Germinal center (tissue), 1 donor: ENCODE measurements at places on chromosomes 2 and 18.

DNA sequence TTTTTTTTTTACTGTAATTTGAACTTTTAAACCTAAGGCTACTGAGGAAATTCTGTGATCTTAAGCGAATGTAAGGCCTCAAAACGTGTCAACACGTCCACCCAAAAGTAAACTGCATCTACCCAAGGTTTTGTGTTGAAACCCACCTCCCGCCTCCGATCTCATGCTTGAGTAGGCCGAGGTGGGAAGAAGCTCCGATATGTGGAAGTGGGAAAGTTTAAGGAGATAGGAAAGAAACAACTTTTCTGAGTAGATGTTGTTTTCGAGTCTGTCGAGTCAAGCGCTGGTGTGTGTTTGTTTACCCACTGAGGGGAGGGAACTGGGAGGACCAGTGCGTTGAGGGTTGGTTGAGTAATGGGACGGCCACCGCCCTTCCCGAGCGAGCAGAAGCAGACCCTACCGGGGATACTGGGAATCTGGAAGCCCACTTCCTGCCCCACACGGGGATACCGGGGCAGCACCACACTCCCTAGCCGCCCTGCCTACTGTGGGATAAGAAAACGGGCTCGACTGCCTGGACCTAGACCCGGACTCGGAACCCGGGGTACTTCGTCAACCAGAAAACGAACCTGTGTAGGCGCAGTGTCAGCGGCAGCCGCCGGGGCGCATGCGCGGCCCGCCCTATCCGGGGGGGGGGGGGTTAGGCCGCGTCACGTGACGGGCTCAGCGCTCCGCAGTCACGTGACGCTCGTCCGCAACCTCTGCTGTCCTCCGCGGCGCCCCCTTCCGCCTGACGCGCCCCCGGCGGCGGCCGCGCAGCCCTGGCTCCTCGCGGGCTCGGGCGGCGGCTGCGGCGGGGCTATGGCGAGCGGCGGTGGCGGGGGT, at the start of gene RETREG2:
TSS of gene RETREG2 (plus strand) at position 724 of the 825 bp plus-strand sequence. CDS start at position 802, 78 bp downstream.
- DNase-seq, result peak; percentile 97

DNA sequence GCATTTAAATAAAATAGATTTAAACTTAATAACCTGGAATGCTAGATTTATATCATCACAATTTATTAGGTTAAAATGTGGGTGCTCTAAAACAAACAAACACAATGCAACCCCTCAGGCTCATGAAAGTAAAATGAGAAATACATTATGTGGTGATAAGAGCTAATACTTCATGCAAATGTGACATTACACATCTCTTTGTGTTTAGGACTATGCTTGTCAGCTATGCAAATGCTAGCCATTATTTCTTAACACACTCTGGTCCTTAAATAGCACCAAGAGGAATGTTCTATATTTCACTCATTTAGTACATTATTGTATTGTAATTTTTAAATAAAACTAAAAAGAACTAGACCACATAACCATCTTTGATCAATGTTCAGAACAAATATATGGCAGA, 627.6 kb downstream of the DPP10 start:
- DNase-seq, result no peak

DNA sequence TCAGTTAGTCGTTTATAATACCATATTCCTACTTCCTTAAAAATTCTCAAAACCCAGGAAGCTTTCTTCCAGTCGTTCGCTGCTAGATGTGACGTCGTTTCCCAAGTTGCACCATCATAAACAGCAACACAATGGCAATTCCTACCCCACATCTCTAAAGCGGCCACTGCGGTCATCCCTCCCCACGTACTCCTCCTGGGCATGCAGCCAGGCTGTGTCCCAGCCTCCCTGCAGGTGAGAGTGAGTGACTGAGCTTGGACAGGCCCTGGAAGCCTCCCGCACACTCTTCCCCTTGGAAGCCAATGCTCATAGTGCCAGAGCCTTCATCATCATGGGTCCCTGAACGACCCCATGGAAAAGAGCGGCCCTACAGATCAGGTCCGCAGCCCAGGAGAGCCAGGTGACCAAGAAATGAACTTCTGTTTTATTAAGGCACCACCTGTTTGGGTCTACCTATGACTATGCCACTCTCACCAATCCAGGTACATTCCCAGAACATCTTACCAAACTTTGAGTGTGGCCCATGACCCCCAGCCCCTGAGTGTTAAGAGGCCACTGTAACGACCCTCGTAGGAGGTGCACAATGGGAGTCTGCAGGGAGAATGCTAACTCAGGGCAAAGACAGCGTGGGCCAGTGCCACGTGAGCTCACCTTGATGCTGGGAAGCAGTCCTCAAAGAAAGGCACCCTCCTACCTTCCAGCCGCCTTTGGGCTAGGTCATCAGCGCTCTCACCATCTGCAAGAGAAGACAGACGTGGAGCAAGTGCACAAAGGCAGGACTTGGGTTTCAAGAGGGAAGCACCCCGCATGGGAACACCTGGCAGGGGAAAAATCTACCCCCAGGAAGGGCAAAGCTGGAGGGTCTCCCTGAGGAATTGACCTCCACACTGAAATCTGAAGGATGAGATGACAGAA, 74.7 kb upstream of the RAB6C start:
- DNase-seq, result no peak

DNA sequence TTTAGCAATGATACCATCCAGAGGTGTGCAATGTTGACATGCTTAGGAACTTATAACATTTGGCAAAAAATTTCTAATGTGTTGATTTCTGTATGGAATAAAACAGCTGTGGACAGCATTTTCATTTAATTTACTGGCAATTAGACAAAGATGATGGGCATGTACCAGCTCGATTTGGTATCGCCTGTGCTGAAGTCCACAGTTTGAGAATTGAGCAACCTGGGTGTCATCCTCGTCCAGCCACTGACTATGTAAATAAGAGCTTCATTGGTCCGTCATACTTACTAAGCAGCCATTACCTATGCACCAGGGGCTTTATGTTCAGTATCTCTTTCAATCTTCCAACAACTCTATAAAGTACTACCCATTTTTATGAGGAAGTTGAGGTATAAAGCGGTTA, 24.6 kb upstream of the ACAA2 start:
- no peak for DNase-seq

GRCh38 chr2:232325324-232326273, 53.0 kb upstream of the ALPP start:
- DNase-seq, result no peak

GRCh38 chr18:11925800-11926481, 17.8 kb upstream of the MPPE1 start:
- no peak for DNase-seq

DNA sequence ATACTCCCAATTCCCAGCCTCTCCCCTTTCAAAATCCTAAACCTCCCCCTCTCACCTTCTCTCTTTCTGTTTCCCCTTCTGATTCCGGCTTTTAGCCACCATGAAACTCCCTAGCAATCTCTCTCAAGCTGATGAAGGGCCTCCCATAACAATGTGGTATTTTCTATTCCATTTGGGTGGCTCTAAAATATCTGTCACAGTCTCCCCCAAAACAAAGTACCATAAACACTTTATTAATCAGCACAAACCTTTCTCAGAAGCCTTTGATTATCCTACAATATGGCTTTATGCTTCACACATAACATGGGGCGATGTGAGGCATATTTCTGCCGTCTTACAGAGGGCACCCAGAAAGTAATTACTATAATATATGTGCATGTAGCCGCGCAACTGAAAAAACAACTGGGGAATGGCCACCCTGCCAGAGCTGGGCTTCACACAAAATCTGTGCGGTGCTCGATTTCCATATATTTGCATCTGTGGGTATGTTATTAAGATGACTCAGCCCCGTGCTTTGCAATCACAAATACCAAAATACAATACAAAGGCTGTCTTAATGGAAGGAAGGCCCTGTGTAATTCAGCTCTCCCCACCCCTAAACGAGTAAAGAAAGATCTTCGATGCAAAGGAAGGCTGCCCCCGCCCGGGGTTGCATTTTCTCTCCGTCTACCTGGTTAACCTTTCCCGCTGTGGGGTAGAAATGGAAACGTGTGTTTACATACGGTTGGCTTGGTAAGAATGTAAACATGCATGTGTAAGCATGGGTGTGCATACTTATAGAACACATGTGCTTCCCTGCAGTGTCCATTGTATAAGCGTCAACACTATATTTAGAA, 81.4 kb downstream of the CELF4 start:
- DNase-seq, result no peak

- no peak for DNase-seq
Measured at GRCh38 chr2:95574506-95574905, 17.3 kb upstream of the TRIM43 start.

DNA sequence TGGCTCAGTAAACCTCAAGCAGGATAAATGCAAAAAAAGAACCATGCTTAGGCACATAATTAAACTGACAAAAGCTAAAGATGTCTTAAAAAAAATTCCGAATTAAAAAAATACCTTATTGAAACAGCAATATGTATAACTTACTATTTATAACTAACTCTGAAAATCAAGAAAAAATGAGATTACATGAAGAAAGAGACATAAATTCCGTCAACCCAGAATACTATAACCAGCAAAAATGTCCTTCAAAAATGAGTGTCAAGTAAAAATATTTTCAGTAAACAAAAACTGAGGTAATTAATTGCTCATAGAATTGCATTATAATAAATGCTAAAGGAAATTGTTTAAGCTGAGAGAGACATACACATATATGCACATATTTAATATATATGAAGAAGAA, 474.5 kb upstream of the SYT4 start:
- DNase-seq, result no peak

- DNase-seq, result no peak
Measured at GRCh38 chr2:222547083-222547482, 108.8 kb downstream of the FARSB start.

DNA sequence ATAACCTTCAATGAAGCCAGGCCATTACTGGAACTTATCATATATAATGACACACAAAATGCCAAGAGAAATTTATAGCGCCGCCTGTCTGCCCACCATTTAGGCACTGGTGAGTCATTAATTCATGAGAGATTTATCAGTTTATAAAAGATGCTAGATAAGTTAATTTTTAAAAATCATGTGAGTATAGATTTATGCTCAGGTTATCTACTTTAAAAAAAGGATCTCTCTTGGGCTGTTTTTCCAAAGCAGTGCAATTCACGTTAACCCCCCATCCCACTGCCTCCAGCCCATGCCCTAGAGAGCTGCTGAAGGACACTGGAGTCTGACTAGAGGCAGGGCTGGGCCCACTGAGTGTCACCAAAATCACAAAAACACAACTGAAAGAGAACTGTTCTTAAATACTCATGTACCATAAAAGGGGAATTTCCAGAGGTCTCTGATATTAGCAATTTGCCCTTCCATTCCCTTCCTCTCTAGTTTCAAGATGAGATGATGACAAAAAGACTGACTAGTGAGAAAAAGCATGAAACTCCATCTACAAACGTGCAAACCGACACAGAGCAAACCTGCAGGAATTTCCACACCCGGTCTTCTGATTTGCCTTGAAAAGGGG, 160.8 kb downstream of the BCL2 start:
- DNase-seq, result no peak

- DNase-seq, result no peak
Measured at GRCh38 chr2:189350540-189351209, 90.6 kb upstream of the WDR75 start.

- DNase-seq, result no peak
Measured at GRCh38 chr2:88857274-88857741, 165.8 kb downstream of the RPIA start.

GRCh38 chr18:51229328-51229727, 31.8 kb upstream of the MEX3C start:
- no peak for DNase-seq

GRCh38 chr2:89848763-89849368, 1157.4 kb downstream of the RPIA start:
- DNase-seq, result peak; percentile 1

GRCh38 chr18:41703744-41704530, 251.1 kb upstream of the PIK3C3 start:
- DNase-seq, result no peak

- no peak for DNase-seq
Measured at GRCh38 chr2:38765551-38765950, 12.5 kb upstream of the GEMIN6 start.

DNA sequence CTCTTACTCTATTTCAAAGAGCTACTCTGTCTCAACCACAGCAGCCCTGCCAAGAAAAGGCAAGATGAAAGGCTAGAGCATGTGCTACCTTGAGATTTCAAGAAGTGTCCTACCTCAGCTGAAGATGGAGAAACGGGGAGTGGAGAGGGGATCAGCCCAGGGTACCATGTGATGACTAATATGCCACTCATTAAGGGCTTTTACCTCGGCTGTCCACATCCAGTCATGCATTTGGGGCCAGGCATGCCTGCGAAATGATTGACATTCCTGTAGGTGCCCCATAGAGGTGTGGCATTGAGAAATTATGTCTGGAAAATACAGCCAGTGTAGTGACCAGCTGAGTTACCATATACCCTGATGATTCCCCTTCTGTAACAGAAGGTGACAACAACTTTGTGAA, 96.1 kb downstream of the NRP2 start:
- no peak for DNase-seq

DNA sequence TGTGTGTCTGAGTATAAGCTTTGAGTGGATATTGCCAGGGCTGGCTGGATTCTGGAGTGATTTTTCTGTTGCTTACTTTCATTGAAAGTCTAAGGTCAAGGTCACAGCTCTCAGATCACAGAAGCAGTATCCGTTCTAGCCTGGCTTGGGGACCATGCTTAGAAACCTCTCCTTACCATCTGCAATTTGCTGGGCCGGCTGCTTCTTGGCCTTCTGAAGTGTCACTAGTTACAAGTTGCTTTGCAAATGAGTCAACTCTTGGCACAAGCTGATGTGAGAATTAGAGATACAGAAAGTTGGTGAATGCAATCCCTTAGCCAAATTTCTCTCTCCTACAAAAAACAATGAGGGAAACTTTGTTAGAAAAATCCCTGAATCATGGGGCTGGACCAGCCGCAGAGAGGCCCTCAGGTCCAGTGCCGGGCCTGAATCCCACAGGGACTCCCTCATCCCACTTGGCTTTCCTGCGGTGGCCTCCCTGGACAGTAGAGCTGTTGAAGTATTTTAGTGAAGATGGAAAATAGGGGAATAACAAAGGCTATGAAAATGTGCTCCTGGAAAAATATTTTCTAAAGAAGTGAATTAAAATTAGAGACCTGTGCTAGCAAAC, 92.7 kb upstream of the CNGA3 start:
- no peak for DNase-seq

- DNase-seq, result no peak
Measured at GRCh38 chr18:75111760-75112159, 97.2 kb downstream of the PTGR3 start.

DNA sequence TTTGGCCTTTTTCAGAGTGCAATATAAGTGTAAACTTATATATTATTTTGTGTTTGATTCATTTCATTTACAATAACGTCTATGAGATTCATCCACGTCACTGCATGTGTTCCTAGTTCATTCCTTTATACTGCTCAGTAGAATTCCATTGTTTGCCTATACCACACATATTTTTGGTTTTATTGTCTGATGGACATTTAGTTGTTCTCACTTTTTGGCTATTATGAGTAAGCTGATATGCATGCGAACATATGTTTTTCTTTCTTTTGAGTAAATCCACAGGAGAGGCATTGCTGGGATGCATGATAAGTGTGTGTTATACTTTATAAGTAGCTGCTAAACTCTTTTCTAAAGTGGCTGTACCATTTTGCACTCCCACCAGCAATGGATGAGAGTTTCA, 314.8 kb upstream of the HS6ST1 start:
- DNase-seq, result no peak

- no peak for DNase-seq
Measured at GRCh38 chr2:196399722-196400691, 228.6 kb upstream of the STK17B start.
